Left kidney (tissue), 8 donors: ENCODE measurements at places on chromosomes 16 and 17. TPM values are rescaled to one million over a fixed set of nuclear protein-coding genes. Genes with fewer than 3 reads are reported as not detected.
A peak's percentile ranks its signal among the peaks of the same experiment; 100 is the strongest.

GOSR1 gene
- 64.8 TPM for polyA plus RNA-seq

SLC38A8 gene
- not detected for polyA plus RNA-seq

PRRT2 gene
- 19.4 TPM for polyA plus RNA-seq

TCAP gene
- 1.5 TPM for polyA plus RNA-seq

PRDM7 gene
- 0.91 TPM for polyA plus RNA-seq

ENPP7 gene
- 4.7 TPM for polyA plus RNA-seq

OR1A1 gene
- polyA plus RNA-seq: 0.08 TPM

SLC47A2 gene
- 5.5 TPM for polyA plus RNA-seq

NHERF1 gene
- 163 TPM for polyA plus RNA-seq

FOXC2 gene
- polyA plus RNA-seq: 38.8 TPM

NPIPB6 gene
- polyA plus RNA-seq: 3.8 TPM

TP53TG3B gene
- polyA plus RNA-seq: not detected

TP53TG3 gene
- not detected for polyA plus RNA-seq

DNA sequence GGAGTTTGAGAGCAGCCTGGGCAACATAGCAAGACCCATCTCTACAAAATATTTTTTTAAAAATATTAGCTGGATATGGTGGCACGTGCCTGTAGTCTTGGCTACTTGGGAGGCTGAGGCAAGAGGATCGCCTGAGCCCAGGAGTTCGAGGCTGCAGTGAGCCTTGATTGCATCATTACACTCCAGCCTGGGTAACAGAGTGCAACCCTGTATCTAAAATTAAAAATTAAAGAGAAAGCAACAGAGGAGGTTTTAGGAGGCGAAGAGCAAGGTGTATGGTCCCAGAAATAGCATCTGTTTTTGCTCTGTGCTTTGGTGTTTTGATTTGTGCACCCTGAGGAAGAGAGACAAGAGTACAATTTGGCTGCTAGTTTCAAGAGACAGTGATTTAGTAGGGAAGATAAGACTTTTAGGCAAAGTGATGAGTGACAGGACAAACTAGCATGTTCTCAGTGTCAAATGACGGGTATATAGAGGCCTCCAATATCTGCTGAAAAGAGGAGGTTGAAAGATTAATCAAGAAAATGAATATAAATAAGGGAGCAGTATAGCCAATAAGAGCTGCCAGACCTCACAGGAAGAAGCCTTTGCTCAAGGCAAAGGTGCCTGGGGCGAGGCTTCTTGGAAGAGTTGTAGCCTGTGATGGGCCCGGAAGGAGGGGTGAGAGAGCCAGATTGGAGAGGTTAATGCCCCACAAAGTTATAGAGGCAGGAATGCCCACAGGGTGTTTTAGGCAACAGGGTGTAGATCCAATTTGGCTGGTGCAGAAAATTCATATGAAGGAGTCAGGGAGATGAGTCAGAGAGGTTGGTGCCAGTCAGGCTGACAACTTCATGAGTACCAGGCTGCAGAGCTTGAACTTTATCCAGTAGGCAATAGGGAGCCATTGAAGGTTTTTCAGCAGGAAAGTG lies 11.4 kb downstream of the HLF start:
- DNase-seq: no peak

- no peak for DNase-seq
Measured at GRCh38 chr17:70892527-70892926, 723.2 kb downstream of the KCNJ2 start.

GRCh38 chr17:66515974-66516373 lies 213.6 kb downstream of the PRKCA start:
- DNase-seq: no peak

GRCh38 chr16:48556243-48556912 lies 53.6 kb downstream of the N4BP1 start:
- DNase-seq: no peak

GRCh38 chr17:10166176-10166935 lies 32.0 kb downstream of the GAS7 start:
- DNase-seq: no peak

GRCh38 chr17:17347234-17347955 lies 44.2 kb downstream of the NT5M start:
- DNase-seq: no peak

DNA sequence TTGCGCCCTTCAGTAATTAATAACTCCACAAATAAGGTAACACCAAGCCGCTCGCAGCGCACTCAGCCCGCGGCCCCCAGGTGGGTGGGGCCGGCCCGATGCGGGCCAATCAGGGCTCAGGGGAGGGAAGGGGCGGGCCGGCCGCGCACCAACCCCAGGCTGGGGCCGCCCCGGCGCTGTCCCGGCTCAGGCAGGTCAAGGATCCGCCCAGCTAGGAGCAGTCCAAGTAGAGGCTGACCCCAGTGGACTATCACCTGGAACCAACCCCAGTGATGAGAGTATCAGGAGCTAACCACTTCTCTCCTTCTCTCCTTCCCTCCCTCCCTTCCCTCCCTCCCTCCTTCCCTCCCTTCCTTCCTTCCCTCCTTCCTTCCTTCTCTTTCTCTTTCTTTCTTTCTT lies 110.8 kb downstream of the C16orf78 start:
- DNase-seq: peak; percentile 55

DNA sequence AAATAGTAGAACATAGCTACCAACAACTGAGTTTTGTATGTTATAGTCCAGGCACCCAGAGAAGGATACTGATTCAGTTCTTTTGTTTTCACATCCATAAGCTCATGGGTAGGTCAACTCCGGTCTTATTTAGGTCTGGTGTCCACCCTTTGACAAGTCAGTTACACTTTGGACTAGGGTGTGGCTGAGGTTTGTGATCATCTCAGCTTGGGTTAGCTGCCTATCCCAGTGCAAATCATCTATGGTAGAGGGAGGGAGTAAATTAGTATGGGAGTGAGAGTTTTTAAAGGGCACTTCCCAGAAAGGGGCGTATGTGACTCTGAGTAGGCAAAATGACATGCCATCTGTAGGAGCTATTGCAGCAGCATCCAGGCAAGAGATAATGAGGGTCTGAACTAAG lies 66.1 kb downstream of the TANC2 start:
- DNase-seq: no peak

- DNase-seq: no peak
Measured at GRCh38 chr16:27824786-27825185, 238.7 kb downstream of the GSG1L start.

DNA sequence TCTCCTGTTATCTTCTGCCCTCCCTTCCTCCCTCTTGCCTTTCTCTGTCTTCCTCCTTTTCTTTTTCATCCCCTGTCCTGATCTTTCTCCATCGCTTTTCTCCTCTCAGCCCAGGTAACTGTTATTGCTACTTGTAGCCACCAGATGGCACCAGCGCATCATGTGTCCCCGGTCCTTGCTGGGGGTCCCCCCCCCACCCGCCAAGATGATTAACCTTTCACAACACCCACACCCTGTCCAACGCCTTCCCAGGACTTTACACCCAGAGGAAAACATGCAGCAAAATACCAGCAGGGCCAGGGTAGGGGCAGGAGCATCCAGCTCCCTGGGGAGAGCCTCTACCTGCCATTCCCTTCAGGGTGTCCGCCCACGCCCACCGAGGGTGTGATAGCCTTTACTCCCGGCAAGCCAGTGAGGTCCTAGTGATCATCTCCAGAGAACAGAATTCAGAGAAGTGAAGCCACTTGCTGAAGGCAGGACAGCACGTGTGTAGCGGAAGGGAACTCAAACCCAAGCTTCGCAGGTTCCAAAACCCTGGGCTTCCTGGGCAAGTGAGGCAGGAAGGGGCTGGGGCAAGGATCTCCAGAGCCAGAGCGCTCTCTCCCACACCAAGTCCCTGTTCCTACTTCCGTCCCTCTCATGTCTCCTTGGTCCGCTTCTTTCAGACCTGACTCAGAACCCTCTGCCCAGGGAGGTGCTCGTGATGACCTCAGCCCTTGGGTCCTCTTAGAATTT lies 13.4 kb upstream of the TAC4 start:
- DNase-seq: no peak

DNA sequence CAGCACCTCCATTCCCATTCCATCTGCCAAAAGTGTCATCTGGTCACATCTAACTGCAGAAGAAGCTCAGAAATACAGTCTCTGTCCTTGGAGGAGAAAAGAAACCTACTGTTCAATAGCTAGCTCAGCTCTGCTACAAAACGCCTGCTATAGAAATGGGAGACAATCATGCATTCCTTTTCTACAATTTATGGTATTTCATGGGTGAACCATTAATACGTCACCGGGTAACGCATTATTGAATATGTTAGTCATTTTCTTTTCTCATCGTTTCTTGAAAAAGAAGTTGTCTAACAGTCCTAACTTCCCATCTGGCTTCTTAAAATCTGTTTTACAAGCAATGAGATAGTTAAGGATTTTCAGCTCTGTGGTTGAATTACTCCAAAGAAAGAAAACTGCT lies 496.7 kb upstream of the RBFOX1 start:
- DNase-seq: no peak

DNA sequence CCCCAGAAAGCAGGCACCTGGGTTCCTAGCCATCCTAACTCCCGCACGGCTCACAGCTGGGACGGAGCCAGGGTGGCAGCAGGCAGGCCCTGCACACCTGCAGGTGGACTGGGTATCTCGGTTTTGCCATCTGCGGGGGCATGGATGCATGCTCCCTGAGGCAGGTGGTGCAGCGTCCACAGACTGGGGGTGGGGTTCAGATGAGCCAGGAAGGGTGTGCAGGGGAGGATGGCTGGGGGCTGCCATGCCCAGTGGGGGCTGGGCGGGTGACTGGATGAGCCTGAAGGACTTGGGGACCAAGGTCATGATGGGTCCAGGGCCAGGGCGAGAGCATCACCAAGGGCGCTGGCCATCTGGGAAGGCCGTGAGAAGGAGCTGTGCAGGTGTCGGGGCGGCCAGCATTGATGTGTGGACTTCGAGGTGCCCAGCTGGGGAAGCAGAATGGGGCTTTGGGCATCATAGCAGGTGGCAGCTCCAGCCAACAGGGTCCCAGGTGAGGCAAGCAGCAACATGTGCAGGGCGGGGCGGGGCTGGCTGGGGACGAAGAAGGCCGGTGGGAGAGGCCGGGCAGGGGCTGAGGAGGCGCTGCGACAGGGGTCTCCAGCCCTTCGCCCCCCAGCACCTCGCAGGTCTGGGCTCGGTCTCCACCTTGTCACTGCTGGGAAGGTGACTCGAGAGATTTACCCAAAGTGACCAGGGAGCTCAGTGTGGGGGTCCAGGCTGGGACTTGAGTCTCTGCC lies 41.0 kb upstream of the ZNF469 start:
- DNase-seq: no peak

DNA sequence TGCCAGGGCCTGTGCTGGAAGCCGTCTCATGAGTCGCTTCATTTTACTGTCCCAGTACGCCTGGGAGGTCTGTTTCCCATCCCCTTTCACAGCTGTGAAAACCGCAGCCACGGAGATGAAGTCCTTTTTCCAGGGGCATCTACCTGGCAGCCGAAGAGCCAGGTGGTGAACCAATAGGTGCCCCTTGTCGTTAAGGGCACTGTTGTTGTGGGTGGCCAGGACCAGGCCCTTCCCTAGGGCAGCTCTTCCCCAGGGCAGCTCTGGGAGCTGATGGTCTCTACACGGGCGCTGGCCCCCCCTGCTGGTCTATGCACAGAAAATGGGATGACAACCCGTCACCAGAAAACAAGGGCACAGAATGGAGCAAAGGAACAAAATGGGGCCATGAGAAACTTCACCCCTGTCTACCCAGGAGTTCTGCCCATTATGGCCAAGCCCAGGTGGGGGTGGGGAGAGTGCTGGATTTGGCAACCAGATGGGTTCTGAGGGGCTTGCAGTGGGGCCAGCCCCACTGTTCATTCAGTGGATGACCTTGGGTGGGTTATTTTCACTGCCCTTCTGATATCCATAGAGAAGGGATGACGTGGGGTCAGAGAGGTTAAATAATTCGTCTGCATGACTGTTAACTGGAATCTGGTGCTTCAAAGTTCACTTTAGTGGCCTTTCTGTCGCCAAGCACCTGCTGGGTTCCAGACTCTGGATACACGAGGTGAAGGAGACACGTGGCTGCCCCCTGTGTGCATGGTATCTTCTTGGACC lies 11.5 kb downstream of the RMI2 start:
- peak; percentile 73 for DNase-seq

- DNase-seq: no peak
Measured at GRCh38 chr17:49616601-49617131, 41.0 kb downstream of the NXPH3 start.

- no peak for DNase-seq
Measured at GRCh38 chr16:50690177-50690576, 3.2 kb upstream of the NOD2 start.

DNA sequence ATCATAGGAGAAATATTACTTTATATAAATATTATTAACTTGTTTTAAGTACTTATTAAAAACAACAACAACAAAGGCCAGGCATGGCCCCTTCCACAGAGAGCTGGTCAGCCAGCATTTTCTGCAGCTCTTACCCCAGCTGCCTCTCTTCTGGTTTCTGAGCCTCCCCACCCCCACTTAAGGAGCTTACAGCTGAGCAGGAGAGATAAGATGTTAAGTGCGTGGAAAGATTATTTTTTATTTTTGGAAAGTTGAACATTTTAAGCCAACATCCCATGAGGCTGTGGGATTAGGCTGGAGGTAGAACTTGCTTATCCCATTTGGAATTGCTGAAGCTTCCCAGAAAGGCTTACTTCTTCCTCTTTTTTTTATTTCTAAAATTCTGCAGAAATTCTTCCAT lies 401.2 kb downstream of the SEC14L1 start:
- DNase-seq: no peak

- DNase-seq: peak; percentile 93
Measured at GRCh38 chr17:79728169-79728907, 2.4 kb upstream of the ENPP7 start.

DNA sequence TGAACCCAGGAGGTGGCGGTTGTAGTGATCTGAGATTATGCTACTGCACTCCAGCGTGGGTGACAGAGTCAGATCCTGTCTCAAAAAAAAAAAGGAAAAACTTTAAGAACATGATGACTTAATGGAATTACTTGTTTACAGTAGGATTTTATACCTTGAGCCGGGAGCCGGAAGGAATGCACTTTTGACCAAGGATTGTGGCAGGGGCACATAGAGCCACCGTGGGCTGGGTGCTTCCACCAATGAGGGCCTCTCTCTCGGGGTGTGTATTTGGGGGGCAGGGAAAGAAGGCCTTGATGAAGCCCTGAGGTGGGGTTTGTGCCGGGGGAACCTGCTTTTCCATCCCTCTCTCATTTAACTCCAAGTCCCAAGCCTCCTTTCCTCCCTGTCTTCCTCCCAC lies 6.7 kb upstream of the NAGPA start:
- no peak for DNase-seq

DNA sequence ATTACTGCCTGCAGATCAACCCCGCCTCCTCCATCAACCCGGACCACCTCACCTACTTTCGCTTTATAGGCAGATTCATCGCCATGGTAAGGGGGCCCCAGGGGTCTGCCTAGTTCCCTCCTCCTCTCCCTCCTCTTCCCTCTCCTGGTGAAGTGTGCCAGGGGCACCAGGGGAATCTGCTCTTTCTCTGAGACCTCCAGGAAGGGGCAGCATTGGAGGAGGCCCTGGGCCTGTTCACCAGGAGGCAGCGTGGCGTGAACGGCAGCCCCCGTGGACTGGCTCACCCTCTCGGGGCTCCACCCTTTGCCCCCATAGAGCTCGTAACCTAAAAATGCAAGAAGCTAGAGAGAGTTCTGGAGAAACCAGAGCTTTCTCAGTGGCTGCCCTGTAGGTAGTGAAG lies 17.1 kb upstream of the CLEC18A start:
- no peak for DNase-seq
